Natural killer cell (primary cell): ENCODE measurements at places on chromosomes 5 and 9. TPM values are rescaled to one million over a fixed set of nuclear protein-coding genes. Genes with fewer than 3 reads are reported as not detected.

CCL21 gene
- total RNA-seq = not detected

KIF27 gene
- total RNA-seq = 4.0 TPM

HARS1 gene
- total RNA-seq = 73.8 TPM

- no peak for DNase-seq
- no peaks in the 10 kb centered on the region for H3K4me1 ChIP-seq
- H3K4me3 ChIP-seq = no peak overlapping the region
- H3K27ac ChIP-seq = no peak overlapping the region
- H3K27me3 ChIP-seq = no peaks in the 10 kb centered on the region
Measured at GRCh38 chr5:61414806-61415205, 82.7 kb downstream of the ZSWIM6 start.

DNA sequence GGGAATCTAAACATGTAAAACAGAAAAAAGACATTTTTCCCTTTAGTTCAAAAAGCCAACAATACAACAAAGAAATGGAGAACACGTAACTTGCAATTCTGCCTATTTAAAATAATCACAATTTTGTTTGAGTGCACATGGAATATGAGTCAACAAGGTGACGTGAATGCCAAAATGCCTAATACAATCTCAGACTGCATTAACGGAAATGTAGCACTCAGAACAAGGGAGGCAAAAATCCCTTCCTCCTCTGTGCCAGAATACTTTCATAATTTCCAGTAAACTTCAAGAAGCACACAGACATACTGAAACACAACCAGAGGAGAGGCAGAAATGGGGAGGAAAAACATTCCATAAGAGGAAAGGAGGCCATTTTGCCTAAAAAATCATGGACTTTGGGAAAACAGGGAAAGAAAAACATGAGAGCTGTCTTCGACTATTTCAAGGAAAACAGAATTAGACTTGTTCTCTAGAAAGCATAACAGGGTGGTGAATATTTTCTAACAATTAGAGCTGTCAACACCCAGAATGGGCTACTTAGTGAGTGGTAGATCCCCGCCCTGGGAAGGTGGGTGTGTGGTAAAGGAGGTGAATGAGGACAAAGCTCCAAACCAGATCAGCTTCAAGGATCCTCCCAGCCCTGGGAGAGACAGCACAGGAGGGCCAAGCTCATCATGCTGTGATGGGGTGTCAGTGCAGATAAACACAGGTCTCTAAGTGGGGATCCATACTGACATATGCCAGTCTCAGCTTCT, 48.2 kb downstream of the ABCA1 start:
- no peak overlapping the region for H3K4me3 ChIP-seq
- H3K36me3 ChIP-seq = no peaks in the 10 kb centered on the region
- H3K27ac ChIP-seq = no peak overlapping the region
- no peaks in the 10 kb centered on the region for H3K27me3 ChIP-seq

- no peaks in the 10 kb centered on the region for H3K36me3 ChIP-seq
- no peak overlapping the region for H3K4me3 ChIP-seq
- no peak for DNase-seq
- H3K4me1 ChIP-seq = no peaks in the 10 kb centered on the region
- no peak overlapping the region for H3K27ac ChIP-seq
Measured at GRCh38 chr9:93896496-93897033, 58.6 kb downstream of the BARX1 start.

- H3K4me3 ChIP-seq = no peak overlapping the region
- DNase-seq = no peak
- H3K27ac ChIP-seq = no peak overlapping the region
- no peaks in the 10 kb centered on the region for H3K36me3 ChIP-seq
- H3K4me1 ChIP-seq = no peaks in the 10 kb centered on the region
Measured at GRCh38 chr5:95229646-95230045, 55.2 kb downstream of the MCTP1 start.

DNA sequence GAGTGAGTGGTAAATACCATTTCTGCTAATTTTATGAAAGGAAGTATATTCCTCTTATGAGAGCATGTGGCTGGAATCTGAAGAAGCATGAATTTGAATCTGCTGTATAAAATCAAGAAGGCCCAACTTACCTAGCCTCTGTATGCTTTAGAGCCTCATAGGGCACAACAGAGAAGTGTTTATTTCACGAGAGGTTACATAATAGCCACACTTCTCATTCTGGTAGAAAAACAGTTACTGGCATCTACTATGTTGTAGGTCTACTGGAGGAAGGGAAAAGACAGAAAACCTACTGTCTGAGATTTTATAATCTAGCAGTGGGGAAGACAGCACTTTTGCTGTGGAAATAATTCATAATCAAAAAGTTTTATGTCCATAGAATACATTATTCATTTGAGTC, 172.6 kb upstream of the ZNF608 start:
- H3K36me3 ChIP-seq = no peaks in the 10 kb centered on the region
- no peaks in the 10 kb centered on the region for H3K27me3 ChIP-seq
- H3K4me1 ChIP-seq = no peaks in the 10 kb centered on the region
- DNase-seq = no peak
- H3K4me3 ChIP-seq = no peak overlapping the region

DNA sequence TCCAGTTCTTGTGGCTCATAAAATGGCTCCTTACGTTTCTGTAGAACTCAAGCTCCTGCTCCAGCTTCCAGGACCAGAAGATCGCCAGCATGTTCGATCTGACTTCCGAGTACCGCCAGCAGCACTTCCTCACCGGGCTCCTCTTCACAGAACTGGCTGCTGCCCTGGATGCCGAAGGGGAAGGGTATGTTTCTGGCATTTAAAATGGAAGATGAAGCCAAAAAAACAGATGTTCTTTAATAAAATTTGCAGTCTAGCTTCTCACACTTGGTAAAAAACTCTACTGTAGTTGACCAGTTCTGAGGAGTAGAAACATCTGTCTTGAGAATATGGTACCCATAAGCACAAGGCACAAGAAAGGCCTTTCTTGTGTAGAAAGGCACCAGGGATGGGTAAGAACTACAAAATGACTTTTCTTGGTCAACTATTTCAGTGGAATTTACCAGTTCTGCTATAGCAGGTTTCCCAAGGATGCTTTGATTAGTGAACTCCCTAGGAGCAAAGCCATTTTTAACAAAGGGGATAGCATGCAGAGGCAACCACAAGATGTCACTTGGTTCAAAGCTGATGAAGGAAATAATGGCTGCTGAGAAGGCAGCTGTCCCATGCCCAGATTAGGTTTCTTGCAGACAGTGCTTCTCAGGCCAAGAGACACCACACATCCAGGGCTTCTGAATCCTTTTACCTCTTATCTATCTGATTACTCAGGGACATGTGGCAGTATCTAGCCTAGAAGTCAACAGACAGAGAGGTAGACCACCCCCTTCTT, 192.4 kb downstream of the DOCK8 start:
- no peak for DNase-seq
- no peaks in the 10 kb centered on the region for H3K27me3 ChIP-seq
- H3K27ac ChIP-seq = no peak overlapping the region

DNA sequence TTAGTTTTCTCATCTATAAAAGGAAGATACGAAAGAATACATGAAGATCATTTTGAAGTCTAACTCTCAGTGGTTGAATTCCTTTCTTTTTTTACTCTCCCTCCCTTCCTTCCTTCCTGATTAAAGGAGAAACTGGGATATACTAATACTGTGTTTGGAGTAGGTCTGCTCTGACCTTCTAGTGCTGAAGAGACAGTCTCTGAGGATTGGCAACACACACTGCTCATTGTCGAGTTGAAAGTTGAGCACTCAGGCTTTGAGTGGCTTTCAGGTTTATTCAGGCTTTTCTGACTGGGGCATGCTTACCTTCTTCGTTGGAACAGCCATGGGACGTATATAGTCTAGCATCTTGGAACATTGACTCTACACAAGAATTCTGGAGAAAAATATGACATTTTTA, 86.9 kb upstream of the RPS23 start:
- no peak for DNase-seq
- no peaks in the 10 kb centered on the region for H3K36me3 ChIP-seq
- no peak overlapping the region for H3K4me3 ChIP-seq
- peaks cover 4% of the 10 kb centered on the region for H3K4me1 ChIP-seq
- no peaks in the 10 kb centered on the region for H3K27me3 ChIP-seq

DNA sequence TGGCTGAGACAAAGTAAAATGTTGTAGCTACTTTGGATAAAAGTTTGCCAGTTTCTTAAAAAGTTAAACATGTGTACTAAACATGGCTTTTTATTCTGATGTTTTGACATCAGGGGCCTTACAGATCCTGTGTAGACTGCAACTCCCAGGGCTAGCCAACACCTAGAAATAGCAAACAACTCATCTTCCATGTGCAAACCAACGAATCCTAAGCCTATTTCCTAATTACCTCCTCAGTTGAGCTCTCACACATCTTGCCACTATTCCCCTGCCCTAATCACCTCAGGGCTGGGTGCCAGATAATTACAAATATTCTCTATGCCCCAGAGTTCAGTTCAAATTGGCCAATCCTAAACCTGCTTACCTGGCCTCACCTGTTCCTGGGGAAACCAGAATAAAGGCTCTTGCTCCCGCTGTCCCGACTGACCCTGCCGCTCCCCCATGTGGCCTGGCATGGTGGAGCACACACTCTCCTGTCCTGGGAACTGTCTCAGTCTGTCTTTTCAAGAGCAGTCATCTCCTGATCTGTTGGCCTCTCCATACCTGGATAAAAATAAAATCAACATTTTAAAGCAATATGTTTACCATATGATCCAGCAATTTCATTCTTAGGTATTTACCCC, 37.1 kb upstream of the FAM169A start:
- no peaks in the 10 kb centered on the region for H3K36me3 ChIP-seq
- peak; percentile 46 for DNase-seq
- H3K4me1 ChIP-seq = peaks cover 2% of the 10 kb centered on the region
- no peak overlapping the region for H3K4me3 ChIP-seq

DNA sequence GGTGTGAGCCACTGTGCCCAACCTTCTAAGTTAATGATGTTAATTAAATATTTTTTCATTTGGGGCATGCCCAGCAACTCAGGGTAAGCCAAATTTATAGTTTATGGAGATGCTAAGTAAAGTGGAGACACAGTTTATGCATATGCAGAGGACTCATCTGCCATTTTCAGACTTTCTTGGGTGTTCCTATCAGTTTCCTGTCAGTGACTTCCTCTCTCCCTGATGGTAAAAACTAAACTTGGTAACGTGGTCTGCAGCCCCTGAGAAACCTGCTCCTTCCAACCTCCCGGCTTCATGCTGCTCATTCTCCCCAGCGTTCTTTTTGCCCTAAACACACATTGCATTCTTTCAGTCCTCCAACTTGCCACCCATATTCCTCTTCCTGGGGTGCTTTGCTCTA, 48.4 kb upstream of the TUT7 start:
- no peaks in the 10 kb centered on the region for H3K27me3 ChIP-seq
- H3K4me3 ChIP-seq = no peak overlapping the region
- no peak overlapping the region for H3K27ac ChIP-seq
